ENCODE measurements at places on chromosomes 13 and 19.

DNA sequence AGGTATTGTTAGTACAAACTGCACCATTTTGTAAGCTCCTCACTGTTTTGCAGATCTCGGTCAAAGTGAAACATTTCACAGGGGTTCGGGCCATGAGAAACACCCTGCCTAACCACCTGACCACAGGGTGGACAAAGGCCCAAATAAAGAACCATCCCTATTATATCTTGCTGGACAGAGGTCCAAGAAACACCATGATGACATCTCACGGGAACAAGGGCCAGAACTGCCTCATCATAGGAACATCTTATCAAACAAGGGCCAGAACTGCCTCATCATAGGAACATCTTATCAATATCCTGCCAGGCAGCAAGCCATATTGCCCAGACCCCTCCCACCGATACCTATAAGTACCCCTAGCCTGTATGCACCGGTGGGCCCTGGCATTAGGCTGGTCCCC, 99.7 kb downstream of the PCDH9 start:
- no peak for DNase-seq

DNA sequence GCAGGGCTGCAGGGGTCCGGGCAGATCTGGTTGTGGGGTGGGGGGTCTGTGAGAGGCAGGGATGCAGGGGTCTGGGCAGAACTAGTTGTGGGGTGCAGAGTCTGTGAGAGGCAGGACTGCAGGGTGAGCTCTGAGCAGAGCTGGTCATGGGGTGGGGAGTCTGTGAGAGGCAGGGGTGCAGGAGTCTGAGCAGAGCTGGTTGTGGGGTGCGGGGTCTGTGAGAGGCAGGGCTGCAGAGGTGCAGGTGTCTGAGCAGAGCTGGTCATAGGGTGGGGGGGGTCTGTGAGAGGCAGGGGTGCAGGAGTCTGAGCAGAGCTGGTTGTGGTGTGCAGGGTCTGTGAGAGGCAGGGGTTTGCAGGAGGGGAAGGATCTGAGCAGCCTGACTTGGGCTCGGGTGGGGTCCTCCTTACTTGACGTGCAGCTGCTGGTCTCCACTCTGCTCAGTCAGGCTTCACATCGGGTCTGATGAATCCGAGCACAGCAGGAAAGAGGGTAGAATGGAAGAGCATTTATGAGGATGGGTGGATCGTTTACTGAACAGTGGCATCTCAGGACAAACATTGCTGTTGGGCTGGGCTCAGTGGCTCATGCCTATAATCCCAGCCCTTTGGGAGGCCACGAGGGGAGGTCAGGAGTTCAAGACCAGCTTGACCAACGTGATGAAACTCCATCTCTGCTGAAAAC, 31.2 kb downstream of the IGFL2 start:
- no peak for DNase-seq

- peak; percentile 5 for DNase-seq
Measured at GRCh38 chr19:56333506-56333905, 18.9 kb upstream of the ZSCAN5A start.

GRCh38 chr13:38830442-38831045, 143.7 kb downstream of the FREM2 start:
- no peak for DNase-seq

DNA sequence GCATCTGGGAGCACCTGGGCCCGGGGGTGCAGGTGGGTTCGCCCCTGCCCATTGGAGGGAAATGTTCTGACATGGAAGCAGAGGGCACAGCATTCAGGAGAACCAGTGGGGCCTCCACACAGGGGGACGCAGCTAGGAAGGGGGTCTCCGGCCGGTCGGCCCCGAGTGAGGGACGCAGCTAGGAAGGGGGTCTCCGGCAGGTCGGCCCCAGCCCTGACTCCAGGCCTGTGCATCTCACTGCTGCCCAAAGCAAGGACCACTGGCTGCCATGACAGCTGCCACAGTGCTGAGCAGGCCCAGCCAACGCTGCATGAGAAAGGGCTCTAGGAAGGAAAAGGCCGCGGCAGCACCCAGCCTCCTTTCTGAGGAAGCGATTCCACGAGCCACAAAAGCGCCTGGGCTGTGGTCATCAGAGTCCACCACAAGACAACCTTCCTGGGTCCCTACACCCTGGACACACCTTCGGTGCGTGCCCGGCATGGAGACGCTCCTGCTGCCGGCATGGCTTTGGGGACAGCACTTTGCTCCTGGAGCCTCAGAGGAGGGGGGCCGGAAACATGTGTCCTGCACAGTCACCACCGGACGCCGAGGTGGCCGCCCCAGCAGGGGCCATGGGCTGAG, 9.7 kb downstream of the RASA3 start:
- DNase-seq = no peak

DNA sequence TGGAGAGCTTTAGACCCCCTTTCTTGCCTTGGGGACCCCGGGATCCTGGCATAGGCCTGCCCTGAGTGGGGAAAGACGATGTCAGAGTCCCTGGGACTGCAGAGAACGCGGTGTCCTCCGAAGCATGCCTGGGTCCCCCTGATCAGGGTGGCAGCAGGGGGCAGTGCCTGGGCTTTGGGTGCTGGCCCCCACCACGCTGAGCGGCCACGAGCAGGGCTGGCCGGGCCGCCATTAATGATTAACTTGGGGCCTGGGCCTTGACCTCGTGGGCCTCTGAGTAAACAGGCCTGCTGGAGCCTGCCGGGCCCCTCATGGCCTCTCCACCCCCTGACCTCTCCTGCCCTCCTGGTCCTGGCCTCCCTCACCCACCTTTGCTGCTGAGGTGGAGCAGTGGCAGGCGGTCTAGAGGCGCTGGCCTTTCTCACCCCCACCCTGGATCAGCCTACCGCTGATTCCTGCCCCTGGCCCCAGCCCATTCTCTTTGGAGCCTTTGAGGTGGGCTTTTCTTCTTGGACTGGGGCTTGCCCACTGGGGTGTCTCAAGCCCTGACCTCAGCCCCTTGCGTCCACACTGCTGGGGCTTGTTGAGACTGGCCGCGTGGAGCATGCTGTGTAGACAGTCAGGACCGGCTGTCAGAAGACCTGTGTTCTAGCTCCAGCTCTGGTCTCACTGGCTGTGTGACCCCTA, 26.3 kb downstream of the CEBPA start:
- DNase-seq = no peak

- no peak for DNase-seq
Measured at GRCh38 chr19:33302974-33303790, 848 bp upstream of the CEBPA start.

GRCh38 chr19:4009990-4010807, 2.7 kb downstream of the PIAS4 start:
- no peak for DNase-seq

- peak; percentile 92 for DNase-seq
Measured at GRCh38 chr13:108915634-108916512, 286.5 kb downstream of the MYO16 start.

GRCh38 chr19:53511933-53512374, 26.0 kb upstream of the ZNF331 start:
- DNase-seq = peak; percentile 47

DNA sequence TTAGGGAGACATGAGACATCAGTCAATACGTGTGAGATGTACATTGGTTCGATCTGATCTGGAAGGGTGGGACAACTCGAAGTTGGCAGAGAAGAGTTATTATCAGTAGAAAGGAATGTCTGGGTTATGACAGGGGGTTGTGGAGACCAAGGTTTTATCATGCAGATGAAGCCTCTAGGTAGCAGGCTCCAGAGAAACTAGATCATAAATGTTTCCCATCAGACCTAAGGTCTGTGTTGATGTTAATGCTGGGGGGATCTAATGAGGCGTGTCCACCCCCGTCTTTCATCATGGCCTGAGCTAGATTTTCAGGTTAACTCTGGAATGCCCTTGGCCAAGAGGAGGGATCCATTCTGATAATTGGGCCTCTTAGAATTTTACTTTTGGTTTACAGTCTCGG, 187.0 kb upstream of the KL start:
- no peak for DNase-seq

DNA sequence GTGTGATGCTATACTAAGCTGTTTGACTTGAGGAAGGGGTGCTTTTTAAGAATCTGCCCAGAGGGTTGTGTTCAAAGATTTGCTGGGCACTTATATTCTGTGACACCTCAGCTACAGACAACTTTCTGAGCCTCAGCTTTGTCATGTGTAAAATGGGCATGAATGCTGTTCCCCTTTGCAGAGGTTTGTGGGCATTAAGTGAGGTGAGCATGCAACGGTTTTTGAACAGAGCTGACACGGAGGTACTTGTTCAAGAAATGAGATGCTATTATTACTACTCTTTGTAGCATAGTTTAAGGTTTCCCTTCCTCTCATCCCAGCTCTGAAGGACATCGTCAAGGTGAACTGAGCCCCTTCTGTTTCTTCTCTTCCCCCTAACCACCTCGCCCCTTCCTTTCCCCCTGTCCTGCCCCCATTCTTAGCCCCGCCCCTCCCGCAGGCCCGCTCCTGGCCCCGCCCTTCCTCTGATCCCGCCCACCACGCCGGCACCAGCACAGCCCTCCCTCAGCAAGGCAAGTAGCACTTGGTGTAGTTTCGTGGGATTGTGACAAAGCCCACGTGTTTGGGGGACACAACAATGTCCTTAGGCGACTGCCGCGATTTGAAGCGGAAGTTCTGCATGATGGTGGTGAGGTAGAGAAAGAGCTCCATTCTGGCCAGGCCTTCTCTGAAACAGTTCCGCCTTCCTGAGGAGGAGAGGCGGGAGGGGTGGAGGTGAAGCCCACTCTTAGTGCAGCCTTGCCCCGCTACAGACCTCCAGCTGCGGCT, 26.1 kb upstream of the CYP2A7 start:
- peak; percentile 62 for DNase-seq

- DNase-seq = no peak
Measured at GRCh38 chr19:41999071-41999877, 5.2 kb upstream of the ATP1A3 start.

All from stimulated activated CD4-positive, alpha-beta T cell treated with anti-CD3 and anti-CD28 coated beads, Interleukin-1b, Interleukin-23, amount 100 ng/mL, for 48 hours (primary cell).